SHP77 (cell line): ENCODE measurements at places on chromosomes 2 and 18.

GRCh38 chr2:19131871-19132270 lies 226.6 kb downstream of the OSR1 start:
- no peak for DNase-seq

GRCh38 chr2:217512259-217512658 lies 490.5 kb downstream of the TNS1 start:
- DNase-seq, result no peak

DNA sequence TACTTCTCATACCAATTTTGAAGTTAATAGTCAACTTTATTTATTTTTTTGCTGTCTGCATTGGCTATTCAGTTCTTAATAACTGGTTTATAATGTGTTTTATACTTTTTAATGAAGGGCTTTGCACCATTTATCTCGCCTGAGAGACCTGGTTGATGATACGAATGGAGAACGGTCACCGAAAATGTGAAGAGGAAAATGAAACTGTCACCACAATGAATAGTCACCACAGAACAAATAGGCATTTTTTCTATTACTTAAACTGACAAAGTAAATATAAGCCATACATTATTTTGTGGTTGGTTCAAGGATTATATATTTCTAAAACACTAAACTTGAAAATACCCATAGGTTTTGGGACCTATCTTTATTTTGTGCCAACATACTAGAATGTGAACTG lies 20.4 kb downstream of the C18orf54 start:
- DNase-seq, result no peak

- DNase-seq, result peak; percentile 34
Measured at GRCh38 chr2:88187927-88188326, 17.8 kb downstream of the THNSL2 start.

- no peak for DNase-seq
Measured at GRCh38 chr2:112153501-112153900, 15.3 kb downstream of the FBLN7 start.

DNA sequence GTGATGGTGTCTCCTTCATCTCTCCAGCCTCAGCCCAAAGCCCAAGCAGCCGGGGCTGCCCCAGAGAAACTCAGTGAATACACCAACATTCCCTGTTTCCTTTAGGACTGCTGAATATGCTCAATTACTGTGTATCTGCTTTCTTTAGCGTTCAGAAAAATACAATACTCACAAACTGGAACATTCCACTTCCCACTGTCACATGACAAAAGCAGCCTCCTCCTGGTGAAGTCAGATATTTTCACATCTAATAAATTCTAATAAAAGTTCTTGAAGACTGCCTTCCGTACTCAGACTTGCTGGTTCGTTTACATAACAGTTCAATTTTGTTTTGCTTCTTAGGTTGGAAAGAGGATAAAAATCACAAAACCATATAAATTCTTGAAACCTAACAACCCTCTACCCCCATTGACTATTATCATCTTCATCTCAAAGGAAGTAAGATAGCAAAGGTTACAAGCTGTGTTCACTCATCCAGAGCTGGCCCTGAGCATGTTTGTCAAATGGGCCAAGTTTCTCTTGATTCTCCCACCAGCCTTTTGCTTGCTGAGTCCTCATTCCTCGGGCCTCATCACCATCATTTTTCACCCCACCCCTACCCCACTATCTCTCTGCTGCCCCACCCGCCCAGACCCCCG lies 190.8 kb upstream of the HNRNPA3 start:
- no peak for DNase-seq

DNA sequence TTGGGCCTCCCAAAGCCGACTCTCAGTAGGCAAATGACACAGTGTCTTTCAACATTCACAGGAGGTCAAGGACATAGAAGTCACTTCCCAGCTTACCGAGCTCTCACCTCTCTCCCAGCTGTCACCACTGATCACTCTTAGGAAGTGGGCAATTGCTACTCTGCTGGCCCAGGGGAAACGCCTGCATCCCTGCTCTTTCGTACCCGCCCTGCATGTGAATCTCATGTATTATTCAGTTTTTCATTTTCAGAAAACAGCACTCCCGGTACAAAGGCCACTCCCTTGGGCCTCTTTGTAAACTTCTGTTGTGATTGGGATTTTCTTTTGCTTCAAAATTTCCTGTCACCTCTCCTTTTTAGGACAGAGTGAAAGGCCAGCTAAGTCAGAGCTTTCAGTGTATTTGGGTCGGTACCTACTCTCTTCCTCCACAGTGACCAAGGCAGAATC lies 15.4 kb downstream of the MRPL44 start:
- DNase-seq, result no peak

DNA sequence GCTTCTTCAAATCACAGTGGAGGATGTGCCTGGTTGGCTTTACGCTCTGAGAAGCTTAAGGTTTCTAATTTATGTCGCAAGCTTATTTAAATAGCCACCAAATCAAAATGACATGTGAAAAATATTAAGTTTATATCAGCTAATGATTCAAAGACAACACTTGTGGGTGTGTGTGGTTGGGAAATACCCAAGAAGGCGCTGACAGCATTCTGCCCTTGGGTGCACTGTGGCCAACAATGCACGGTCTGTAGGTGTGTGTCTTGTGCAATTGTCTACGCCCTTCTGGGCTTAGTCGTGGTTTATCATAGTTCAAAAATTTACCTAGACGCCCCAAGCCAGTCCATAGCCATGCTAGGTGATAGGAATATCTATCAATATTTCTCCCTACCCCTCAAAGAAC lies 60.9 kb downstream of the KCTD1 start:
- DNase-seq, result no peak

DNA sequence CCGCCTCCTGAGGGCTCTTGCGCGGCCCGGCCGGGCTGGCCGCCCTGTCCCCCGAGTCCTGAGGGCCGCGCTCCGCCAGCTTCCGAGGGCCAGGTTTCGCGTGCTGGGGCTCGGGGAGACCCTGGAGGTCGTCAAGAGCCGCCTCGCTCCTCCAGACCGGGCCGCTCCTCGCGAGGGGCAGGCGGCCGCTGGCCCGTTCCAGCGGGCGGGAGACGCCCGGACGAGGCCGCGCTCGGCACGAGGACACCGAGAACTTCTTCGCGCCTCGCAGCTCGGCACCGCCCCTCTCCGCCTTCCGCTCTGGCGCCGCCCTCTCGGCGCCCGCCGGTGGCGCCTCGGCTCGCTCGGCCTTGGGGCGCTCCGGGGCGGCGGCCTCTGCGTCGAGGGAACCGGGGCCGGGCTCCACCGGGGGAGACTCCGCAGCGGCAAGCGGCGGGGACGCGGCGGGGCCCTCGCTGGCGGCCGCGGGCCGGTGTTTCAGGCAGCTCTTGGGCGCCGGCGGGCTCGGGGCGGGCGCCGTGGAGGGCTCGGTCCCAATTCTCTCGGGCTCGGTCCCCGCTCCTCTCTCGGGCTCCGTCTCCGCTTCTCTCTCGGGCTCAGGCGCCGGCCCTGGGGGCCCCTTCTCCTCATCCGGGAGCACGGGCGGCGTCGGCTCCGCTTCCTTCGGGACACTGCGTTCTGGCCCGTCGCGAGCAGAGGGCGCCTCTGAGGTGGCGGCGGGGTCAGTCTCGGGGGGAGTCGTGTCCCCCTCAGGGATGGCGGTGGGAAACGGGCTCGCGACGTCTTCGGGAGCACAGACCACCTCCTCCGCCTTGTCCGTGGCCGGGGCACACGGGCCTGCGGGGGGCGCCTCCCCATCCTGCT lies 91.6 kb upstream of the MGAT4A start:
- DNase-seq, result no peak

- DNase-seq, result no peak
Measured at GRCh38 chr2:26500406-26500805, 22.5 kb upstream of the OTOF start.

DNA sequence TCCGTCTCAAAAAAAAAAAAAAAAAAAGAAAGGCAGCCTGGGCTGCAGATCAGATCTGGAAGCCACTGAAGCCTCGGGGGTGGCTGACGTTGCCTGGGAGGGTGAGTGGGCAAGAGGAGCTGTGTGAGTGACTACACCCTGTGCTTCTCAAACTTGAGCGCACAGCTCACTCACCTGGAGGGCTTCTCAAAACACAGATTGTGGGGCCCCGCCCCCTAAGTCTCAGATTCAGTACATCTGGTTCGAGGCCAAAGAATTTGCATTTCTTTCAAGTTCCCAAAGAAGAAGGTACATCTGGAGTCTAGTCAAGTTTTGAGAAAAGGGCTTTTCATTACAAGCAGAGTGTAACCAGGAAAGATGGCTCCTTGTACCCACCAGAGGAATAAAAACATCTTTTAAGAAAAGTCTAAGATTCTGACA lies 97.7 kb upstream of the CAB39 start:
- no peak for DNase-seq

GRCh38 chr2:222309361-222309760 lies 10.6 kb upstream of the PAX3 start:
- no peak for DNase-seq

DNA sequence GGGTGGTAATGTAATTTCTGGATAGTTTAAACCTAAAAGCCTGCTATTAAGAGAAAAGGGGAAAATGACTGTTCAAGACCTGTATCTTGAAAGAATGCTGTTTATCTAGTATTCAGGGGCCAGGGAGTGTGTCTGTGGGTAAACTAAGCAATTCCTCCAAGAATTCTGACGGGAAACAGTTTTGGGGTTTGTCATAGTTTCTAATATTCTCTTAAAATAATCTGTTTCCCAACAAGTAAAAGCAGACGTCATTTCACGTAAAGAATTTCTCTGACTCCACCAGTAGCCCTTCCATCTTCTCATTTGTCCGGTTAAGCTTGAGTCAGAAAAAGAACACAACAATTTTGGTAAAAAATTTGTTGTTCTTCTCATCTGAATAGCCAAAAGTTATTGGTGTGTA lies 232.1 kb upstream of the EPAS1 start:
- no peak for DNase-seq

DNA sequence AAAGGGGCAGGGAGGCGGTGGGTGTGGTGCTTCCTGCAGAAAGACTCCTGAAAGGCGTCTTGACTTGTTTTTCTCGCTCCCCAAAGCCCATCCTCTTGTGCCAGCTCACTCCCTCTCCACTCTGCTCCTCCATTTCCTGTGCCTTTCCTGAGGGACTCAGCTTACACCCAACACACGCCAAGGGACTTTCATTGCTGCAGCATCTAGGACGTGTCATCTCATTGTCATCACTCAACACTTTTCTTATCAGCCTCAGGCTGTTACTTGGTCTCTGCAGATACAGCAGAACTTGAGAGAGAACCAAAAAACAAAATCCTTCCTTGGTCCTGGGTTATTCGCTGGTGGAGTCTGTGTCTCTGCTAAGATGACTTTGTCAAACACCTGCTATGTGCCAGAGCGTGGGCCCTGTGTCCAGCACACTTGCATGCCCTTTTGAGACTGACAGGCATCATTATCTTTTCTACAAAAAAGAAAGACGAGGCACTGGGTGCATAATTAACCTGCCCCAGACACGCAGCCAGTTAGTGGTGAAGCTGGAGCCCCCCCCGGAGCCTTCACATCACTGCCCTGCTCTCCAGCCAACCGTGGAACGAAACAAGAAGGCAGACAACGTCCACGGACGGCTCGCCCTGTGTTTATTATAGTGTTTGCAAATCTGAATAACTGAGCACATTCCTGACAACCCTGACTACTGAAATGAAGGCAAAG lies 261.7 kb upstream of the HDAC4 start:
- no peak for DNase-seq

DNA sequence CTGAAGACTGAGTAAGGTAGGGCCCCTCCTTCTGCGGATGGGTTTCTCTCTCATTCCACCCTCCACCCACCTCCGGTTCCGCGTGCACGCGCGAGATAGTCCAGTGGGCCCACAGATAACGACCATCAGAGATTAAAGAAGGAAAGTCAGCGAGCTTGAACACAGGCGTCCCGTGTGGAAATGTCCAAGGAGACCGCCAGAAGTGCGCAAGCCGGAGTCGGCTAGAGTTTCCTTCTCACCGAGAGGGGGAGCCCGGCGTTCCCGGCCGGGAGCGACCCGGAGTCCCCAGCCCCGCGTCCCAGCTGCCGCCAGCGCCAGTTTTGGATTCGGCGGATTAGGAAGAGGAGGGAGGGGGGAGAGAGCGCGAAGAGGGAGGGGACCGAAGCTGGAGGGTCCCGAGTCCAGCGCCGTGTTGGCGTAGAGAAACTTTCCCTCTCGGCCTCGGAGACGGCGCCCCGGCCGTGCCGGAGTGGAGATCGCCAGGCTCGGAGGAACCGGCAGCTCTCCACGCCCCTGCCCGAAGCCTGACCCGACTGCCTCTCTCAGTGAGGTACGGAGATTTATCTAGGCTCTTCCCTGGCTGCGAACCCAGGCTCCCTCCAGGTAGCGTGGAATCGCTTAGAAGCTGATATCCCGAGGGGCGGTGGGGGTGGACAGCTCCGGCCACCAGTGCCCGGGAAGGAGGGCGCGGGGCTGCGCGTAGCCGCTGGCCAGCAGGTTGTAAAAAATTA lies at the start of gene GULP1:
TSS of gene GULP1 (plus strand) at position 258 of the 731 bp plus-strand sequence. CDS start 185,829 bp downstream, outside the sequence.
- DNase-seq, result peak; percentile 77

GRCh38 chr2:97651114-97651513 lies 5.3 kb downstream of the COX5B start:
- DNase-seq, result no peak

- DNase-seq, result no peak
Measured at GRCh38 chr2:162256591-162256991, 13.3 kb upstream of the FAP start.

DNA sequence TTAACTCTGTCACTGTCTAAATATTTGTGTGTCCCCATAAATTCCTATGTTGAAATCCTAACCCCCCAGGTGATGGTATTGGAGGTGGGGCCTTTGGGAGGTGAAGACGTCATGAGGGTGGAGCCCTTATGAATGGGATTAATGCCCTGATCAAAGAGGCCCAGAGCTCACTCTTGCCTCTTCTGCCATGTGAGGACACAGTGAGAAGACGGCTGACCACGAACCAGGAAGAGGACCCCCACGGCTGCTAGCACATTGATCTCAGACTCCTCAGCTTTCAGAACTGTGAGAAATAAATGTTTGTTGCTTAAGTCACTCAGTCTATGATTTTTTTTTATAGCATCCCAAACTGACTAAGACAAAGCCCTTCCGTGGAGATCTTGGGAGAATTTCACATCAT lies 71.2 kb downstream of the BCL2L11 start:
- no peak for DNase-seq

DNA sequence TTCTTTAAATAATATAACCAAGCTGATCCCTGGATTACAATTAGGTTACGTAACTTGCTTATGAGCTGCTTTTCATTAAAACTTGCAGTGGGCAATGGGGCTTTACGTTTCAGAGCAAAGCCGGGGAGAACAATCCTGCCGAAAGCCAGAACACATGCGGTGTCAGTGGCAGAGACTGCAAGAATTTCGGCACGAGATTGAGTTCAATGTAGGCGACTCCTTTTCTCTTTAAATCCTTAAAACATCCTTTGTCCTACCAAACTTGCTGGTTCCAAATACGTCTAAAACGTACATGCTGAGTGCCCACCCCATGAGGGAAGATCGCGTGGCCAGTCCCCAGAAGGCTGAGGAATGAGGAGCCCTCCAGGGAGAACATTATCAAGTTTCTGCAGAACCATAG lies 36.8 kb upstream of the NCOA1 start:
- no peak for DNase-seq

- no peak for DNase-seq
Measured at GRCh38 chr2:141341444-141341843, 789.4 kb downstream of the LRP1B start.

- DNase-seq, result no peak
Measured at GRCh38 chr2:39356922-39357639, 80.0 kb downstream of the MAP4K3 start.
